Astrocyte of the hippocampus (primary cell): ENCODE measurements at places on chromosomes 6 and 20.

- DNase-seq, result no peak
Measured at GRCh38 chr6:113047932-113048331, 700.8 kb downstream of the RFPL4B start.

- DNase-seq, result no peak
Measured at GRCh38 chr6:20160541-20161283, 51.6 kb downstream of the MBOAT1 start.

- DNase-seq, result no peak
Measured at GRCh38 chr6:134642279-134642678, 307.6 kb downstream of the ALDH8A1 start.

- DNase-seq, result no peak
Measured at GRCh38 chr6:81003894-81004293, 748.6 kb downstream of the TENT5A start.

- DNase-seq, result no peak
Measured at GRCh38 chr6:132058975-132059374, 107.8 kb upstream of the CCN2 start.

DNA sequence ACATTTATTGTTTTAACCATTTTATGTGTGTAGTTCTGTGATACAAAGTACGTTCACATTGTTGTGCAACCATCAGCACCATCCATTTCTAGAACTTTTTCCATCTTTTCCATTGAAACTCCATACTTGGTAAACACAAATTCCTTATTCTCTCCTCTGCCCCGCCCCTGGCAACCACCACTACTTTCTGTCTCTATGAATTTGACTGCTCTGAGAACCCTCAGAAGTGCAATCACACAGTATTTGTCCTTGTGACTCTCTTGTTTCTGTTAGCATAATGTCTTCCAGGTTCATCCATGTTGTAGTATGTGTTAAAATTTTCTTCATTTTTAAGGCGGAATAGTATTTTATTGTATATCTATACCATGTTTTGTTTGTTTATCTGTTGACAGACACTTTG, 56.9 kb downstream of the DHX35 start:
- no peak for DNase-seq

DNA sequence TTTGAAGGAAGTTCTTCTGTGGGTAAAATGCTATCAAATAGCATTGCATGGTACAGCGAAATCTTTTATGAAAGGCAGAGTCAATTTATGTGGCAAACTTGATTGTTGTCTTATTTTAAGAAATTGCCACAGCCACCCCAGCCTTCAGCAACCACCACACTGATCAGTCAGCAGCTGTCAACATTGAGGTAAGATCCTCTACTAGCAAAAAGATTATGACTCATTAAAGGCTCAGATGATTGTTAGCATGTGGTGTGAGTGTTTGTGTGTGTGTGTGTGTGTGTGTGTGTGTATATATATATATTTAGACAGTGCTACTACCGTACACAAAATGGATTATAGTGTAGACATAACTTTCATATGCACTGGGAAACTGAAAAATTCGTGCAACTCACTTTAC, 27.8 kb downstream of the LRRN4 start:
- no peak for DNase-seq

DNA sequence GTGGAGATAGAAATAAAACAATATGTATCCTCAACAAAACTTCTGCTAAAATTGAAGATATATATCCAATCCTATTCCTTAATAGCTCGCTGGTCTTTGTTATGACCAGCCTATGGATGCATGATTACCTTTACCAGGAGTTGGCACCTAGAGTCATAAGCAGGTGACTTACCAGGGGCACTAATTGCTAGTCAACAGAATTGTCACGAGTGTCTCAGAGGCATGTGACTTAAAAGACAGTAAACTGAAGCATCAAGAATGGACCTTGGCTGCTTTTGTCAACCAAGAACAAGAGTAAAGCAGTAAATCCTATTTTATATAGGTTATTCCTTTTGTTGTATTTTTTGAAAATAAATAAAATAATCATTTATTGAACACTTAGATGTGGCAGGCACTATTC, 115.4 kb downstream of the MYO6 start:
- no peak for DNase-seq

GRCh38 chr6:138203315-138203714, 15.0 kb downstream of the PBOV1 start:
- no peak for DNase-seq

GRCh38 chr6:169639653-169640278, 62.1 kb downstream of the WDR27 start:
- DNase-seq, result no peak

DNA sequence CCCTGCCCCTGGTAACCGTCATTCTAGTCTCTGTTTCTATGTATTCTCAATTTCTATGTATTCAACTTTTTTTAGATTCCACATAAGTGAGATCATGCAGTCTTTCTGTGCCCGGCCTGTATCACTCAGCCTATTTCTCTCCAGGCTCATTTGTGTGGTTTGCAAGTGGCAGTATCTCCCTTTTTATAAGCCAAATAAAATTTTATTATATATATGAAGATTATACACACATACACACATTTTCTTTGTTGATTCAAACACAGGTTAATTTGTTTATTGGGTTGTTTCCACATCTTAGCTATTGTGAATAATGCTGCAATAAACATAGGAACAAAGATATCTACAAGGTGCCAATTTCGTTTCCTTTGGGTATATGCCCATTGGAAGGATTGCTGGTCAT, 571.7 kb downstream of the DHX35 start:
- no peak for DNase-seq

GRCh38 chr6:11141295-11141694, 29.8 kb upstream of the ERVFRD-1 start:
- no peak for DNase-seq

- no peak for DNase-seq
Measured at GRCh38 chr6:7196685-7197283, 89.0 kb downstream of the RREB1 start.

GRCh38 chr6:82603871-82604270, 240.3 kb downstream of the TPBG start:
- DNase-seq, result no peak

DNA sequence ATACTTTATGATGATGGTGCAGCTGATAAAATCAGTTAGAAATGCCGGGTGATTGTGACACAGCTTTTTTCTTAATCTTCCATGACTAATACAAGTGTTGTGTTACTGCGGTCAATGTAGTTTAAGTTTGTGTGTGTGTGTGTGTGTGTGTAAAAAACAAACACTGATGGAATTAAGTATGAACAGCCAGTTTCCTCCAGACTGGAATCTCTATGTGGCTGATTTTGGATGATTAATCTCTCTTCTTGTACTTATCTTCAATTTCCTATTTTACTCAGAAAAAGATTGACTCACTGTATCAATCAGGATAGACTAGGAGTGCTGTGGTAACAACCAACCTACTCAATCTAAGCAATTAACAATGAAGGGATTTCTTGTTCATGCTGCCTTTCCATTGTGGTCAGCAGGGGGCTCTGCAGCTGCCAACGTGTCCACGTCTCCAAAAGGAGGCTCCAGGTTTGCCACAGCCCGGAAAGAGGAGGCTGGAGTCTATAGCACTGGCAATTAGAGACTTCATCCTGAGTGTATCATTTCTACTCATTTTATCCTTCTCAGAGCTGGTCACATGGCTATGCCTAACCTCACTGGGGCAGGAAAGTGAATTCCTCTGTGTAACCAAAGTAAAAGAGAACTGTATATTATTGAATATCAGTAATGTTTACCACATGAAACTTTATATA, 107.7 kb downstream of the CD109 start:
- DNase-seq, result peak; percentile 63

DNA sequence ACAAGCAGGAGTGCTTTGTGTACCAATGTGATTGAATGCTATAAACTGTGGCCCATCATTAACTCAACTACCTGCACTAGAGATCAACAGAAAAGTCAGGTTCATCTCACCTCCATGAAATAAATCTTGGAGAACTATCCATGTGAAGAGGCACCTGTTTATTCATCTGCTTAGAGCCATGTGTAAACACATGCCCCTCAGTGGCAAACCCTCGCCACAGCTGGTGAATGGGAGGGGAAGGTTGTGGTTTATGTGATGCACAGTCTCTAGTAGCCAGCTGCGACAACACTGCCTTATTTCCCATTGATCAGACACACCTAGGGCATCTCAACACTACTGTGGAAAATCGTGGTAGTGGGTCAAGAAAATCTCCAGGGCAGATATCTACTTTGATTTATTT, 640.2 kb downstream of the PTPRT start:
- DNase-seq, result no peak

DNA sequence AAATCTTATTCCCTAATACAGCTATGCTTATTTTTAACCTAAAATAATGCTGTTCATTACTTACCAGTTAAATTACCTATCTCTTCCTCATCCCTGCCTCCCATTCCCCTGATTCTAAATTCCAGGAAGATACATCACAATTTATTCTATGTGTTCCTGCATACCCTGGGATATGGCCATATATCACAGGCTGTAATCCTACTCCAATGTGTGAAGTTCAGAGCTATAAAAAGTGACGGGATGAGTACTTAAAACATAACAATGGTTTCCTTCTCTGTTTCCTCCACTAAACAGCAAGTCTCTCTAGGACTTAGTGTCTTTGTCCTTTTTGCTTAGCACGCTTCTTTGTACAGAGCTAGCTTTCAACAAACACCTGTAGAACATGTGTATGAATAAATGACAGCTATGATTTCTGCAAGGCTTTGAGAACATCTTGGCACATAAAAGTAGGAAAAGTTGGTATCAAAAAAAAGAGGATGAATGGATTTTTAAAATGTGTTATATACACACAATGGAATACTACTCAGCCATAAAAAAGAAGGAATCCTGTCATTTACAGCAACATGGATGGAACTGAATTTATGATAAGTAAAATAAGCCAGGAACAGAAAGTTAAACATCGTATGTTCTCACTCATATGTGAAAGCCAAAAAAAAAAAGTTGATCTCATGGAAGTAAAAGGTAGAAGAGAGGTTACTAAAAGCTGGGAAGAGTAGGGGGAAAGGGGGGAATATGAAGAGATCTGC, 45.8 kb downstream of the SESN1 start:
- no peak for DNase-seq

DNA sequence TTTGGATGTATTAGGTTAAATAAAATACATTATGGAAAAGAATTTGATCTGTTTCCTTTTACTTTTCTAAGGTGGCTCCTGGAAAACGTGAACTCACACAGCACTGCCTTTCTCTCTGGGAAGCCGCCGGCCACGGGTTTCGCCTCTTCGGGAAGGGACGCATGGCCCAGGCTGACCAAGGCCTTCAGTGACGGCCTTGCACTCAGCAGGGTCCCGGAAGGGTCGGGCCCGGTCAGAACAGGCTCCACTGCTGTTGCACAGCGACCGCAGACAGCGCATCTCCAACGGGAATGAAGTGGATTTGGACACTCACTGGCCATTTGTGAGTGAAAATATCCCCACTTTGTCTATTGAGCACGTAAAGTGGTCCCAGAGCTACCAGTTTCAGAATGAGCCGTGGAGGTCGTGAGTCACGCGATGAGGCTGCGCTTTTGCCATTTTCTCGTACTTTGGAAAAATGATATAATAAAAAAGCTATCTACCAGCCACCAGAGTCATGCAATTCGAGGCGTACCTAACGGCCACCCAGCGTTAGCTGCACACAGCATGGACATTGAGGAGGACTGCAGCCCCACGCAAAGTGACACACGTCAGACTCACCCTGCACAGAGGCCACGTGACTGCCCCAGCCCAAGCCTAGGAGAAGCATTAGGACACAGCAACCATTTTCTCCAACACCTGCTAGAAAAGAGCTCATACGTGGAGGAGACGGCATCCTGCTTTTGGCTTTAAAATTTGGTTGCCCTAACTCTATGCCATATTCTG, 244.3 kb downstream of the TTLL2 start:
- DNase-seq, result no peak

DNA sequence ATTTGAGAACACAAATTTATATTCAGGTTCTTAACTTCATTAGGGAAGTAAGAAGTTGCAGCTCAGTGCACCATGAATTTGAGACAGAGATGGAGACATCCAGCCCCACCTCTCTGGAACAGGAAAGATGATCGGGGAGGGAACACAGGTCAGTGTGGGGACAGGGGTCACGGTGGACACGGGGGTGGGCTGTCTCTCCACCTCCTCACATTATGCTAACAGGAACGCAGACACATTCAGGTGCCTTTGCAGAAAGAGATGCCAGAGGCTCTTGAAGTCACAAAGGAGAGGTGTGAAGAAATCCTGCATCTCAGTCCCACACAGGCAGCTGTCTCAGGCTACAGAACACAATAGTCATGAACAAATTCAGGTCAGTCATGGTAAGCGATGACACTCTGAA, 3.1 kb downstream of the HLA-C start:
- no peak for DNase-seq

GRCh38 chr20:44730441-44730840, 15.2 kb upstream of the KCNK15 start:
- DNase-seq, result peak; percentile 87

DNA sequence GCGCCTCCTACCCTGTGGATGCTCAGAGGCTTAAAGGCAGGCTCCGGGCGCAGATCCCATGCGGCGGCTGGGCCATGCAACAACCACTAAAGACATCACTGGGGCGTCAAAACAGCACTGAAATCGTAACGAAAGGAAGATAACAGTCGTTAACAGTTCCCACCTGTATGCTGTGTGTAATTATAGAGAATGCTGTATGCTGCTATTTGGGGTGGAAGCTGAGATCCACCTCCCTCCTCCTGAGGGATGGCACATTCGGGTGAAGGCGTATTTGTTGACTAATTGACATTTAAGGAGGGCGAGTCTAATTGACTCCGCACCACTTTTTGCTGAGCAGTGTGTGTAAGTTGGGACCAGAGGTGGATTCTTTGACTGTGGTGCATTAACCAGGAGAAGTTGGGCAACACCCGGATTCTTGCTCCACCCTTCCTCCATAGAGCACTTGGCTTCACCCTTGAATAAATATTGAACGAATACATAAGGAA, 687 bp downstream of the SLC35A1 start:
- DNase-seq, result peak; percentile 54

- no peak for DNase-seq
Measured at GRCh38 chr20:4894981-4895381, 106.3 kb downstream of the SLC23A2 start.

GRCh38 chr6:37168811-37169495, 999 bp upstream of the PIM1 start:
- DNase-seq, result no peak

DNA sequence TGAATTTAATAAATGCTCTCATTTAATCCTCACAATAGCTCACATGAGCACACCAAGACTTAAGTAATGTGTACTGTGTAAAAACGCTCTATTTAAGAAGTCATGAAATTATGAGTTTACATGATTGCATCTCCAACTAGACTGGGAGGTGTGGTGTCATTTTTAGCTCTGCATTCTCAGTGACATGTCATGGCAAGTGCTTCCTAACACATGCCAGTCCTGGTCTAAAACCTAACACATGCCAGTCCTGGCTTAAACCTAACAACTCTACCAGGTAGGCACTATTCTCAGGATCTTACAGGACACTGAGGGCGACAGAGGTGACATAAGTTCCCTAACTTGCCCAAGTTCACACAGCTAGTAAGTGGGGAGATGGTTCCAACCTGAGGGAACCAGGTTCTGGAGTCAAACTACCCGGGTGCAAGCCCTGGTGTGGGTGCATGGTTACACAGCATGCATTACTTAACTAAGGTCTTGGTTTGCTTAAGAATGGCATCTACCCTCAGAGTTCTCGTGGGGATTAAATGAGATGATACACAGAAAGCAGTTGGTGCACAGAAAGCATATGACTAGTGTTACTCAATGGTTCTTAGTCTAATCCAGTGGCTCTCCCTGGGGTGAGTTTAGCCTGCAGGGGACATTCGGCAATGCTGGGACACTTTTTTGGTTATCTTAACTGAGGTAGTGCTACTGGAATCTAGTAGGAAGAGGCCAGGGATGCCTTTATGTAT, 14.7 kb downstream of the CLDN20 start:
- DNase-seq, result no peak

- no peak for DNase-seq
Measured at GRCh38 chr20:38789503-38790199, 15.8 kb upstream of the PPP1R16B start.
